ENCODE measurements at places on chromosomes 5 and 9.

GRCh38 chr9:69672596-69673310, 582 bp upstream of the APBA1 start:
- peak; percentile 87 for DNase-seq

- DNase-seq: no peak
Measured at GRCh38 chr5:167699432-167699831, 592.0 kb upstream of the WWC1 start.

DNA sequence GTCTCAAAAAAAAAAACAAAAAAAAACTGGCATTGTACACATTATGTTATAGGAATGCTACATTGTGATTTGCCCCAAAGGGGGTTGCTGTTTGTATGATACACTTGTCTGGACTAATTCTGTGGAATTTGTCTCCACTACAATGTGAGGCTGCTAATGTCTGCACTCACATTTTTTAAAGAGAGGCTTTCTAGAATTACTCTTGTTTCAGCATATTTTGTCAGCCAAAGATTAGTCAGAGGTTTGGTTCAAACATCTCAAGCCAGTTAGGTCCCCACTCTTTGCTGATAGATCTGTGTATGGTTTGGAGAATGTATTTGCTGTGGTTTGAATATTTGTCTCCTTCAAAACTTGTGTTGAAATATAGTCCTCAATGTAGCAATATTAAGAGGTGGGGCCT, 59.3 kb upstream of the ZNF169 start:
- no peak for DNase-seq

GRCh38 chr5:56307714-56308333, 74.7 kb upstream of the ANKRD55 start:
- peak; percentile 14 for DNase-seq

DNA sequence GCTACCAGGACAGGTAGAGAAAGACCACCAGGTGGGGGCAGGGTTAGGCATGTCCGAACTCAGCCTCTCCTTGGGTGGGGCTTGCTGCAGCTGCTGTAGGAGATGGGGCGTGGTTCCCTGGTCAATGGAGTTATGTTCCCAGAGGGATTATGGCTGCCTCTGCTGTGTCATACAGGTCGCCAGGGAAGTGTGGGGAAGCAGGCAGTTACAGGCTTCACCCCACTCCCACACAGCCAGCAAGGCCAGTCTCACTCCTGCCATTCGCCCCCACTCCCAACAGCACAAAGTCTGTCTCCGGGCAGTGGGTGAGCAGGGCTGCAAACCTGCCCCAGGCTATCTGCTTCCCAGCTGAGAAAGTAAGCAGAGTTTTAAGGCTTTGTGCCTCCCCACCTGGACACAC, 20.0 kb upstream of the CEP72 start:
- no peak for DNase-seq

DNA sequence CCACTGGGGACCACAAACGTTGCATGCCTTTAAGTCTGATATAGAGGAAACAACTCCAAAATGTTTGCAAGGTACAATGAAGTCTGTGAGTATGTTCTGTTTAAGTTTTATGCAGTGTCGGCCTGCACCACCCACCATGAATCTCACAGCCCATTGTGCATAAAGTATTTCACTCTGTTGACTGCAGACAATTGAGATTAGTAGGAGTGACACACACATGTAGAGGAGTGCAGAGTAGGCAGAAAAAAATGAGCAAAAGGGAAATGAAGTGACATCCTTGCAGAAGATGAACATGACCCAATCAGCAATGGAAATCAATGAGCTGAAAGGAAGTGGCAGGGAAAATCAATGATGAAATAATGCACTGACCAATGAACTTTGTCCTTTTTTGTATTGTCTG, 315.6 kb upstream of the PTPRD start:
- no peak for DNase-seq

DNA sequence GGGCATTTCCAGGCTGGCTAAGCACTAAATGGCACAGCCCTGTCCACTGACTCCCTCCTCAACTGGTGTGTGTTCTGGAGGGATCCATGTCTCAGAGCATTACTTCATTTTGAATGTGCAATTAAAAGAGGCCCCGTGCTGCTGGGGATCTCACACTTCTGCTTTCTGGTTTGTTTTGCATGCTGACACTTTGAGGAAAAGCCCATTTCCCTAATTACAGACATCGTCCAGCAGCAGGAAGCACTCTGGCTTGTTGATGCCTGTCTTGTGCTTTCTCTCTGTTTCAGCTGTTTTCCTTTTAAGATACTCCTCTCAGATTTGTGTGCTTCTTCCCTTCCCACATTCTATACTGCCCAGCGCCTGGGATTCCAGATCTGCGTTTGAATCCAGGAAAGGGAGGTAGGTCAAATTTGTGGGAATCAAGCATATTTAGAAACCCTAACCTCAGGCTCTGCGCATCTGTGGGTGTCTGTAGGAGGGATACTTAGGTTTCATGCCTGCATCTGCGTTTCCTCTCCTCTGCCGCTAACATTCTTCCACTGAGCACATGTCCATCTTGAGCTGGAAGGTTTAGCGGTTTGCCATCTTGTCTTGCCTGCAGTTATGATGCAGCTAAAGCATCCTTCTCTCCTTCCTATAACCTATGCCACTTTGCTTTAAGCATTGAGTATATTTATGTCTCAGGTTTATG, 25.7 kb downstream of the SYK start:
- peak; percentile 59 for DNase-seq

DNA sequence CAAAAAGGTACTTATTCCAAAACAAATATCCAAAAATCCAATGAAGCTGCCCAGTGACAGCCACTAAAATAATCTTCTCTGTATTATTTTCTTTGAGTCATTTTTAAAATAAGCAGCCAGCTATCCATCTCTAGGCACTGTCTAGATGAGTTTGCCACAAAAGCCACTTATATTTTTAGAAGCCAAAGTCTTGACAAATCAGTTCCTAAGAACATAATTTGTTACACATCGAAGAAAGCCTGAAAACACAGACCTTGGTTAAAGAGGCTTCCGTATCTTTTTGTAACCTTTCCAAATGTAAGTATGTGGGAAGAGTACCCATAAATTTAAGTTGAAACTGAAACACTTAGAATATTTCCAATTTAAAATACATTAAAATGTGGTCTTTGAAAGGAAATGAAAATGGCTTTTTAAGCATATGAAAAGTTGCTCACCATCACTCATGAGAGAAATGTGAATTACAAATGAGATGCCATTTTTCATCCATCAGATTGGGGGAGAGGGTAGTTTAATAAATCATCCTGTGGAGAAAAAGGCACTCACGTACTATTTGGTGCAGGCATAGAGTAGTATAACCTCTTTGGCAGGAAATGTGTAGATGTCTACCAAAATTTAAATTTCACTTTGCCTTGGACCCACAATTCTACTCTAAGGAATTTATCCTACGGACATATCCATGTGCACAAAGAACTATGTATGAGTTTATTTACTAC, 180.4 kb downstream of the MLLT3 start:
- no peak for DNase-seq

DNA sequence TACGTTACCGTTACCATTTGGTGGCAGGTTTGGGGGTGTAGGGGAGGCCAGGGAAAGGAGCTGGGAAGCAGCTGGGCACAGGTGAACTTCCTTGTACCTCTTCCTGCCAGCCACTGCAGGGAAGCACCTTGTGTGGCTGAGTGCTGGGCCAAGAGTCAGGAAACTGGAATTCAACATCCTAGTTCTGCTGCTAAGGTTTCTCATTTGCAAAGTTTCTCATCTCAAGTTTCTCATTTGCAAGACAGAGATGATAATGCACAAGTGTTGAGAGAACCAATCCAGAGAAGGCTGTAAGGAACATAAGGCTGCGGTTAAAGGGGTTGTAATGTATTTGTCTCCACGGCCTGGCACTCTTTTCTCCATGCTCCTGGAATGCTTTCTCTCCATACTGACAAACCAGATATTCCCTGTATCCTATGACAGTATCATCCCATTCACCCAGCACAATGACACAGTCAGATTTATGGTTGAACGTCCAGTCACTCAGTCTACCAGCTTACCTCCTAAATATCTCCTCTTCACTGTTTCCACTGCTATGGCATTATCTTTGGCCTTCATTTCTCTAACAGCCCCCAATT, 33.6 kb upstream of the LARP1 start:
- DNase-seq: no peak

GRCh38 chr5:143769026-143769786, 42.8 kb upstream of the HMHB1 start:
- no peak for DNase-seq

DNA sequence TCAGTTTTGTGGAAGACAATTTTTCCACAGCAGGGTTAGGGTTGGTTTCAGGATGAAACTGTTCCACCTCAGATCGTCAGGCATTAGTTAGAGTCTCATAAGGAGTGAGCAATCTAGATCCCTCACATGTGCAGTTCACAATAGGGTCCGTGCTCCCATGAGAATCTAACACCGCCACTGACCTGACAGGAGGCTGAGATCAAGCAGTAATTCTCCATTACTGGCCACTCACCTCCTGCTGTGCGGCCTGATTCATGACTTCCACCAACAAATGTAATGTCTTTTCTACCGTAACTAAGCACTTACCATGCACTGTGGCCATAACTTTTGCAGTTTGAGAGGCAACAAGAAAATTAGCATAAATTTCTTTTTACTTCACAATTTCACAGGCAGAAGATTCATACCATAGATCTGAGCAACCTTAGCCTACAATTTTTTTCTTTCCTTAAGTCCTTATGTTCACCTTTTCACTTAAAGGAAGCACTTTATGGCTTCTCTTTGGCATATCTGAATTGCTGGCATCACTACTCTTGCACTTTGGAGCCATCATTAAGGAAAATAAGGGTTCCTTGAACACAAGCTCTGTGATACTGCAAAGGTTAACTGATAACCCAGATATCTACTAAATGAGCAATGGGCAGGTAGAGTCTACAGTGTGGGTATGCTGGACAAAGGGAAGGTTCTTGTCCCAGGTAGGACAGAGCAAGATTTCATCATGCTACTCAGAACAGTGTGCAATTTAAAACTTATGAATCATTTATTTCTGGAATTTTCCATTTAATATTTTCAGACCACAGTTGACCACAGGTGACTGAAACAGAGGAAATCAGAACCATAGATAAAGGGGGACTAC, 83.0 kb upstream of the IFNK start:
- DNase-seq: no peak

GRCh38 chr5:82097-82496, 9.9 kb upstream of the PLEKHG4B start:
- DNase-seq: no peak

- no peak for DNase-seq
Measured at GRCh38 chr9:137658781-137659180, 40.0 kb downstream of the EHMT1 start.

- no peak for DNase-seq
Measured at GRCh38 chr5:179599973-179600372, 23.5 kb downstream of the HNRNPH1 start.

GRCh38 chr5:38347896-38348295, 89.5 kb downstream of the EGFLAM start:
- DNase-seq: no peak
